ENCODE measurements at places on chromosomes 5 and 9. TPM values are rescaled to one million over a fixed set of nuclear protein-coding genes. Genes with fewer than 3 reads are reported as not detected.

ABCA1 gene
- total RNA-seq = 2.6 TPM

MEF2C gene
- 9.9 TPM for total RNA-seq

IL4 gene
- not detected for total RNA-seq

MELK gene
- 112 TPM for total RNA-seq

GOLM1 gene
- total RNA-seq = 73.4 TPM

C6 gene
- total RNA-seq = 0.13 TPM

OSMR gene
- 82.4 TPM for total RNA-seq

IFNA2 gene
- not detected for total RNA-seq

WHRN gene
- 18.0 TPM for total RNA-seq

TSSK1B gene
- total RNA-seq = not detected

SLC6A7 gene
- total RNA-seq = not detected

TMC1 gene
- 0.36 TPM for total RNA-seq

SH3TC2 gene
- total RNA-seq = 0.33 TPM

CD180 gene
- total RNA-seq = not detected

ADRA1B gene
- 8.3 TPM for total RNA-seq

CDKN2AIPNL gene
- 43.6 TPM for total RNA-seq

SPEF2 gene
- 0.87 TPM for total RNA-seq

Data from Panc1 (cell line).